Kidney (tissue), 22 donors: ENCODE measurements at places on chromosomes 13 and 19.
A peak's percentile ranks its signal among the peaks of the same experiment; 100 is the strongest.

DNA sequence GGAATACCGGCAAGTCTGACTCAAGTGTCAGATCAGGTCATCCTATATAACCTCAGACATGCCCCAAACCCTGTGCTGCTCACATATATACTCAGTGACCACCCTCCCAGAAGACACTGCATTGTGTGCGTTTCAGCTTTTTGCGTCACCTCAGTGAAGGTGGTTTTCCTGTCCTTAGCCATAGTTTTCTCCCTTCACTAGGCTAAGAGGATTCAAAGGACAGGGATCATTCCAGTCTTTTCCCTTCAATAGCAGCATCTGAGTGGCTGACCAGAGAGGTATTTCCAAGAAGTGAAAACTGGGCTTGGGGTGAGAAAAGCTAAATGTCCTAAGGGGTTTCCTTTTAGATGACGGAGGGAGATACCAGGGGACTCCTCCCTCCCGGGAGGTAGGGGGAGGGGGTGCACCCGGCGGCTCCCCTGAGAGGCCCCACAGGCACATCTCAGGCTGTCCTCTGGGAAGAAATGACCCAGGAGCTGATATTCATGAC, 12.7 kb upstream of the OR10H1 start:
- no peak for DNase-seq

GRCh38 chr13:26342898-26343297, 89.0 kb downstream of the CDK8 start:
- no peak for DNase-seq

DNA sequence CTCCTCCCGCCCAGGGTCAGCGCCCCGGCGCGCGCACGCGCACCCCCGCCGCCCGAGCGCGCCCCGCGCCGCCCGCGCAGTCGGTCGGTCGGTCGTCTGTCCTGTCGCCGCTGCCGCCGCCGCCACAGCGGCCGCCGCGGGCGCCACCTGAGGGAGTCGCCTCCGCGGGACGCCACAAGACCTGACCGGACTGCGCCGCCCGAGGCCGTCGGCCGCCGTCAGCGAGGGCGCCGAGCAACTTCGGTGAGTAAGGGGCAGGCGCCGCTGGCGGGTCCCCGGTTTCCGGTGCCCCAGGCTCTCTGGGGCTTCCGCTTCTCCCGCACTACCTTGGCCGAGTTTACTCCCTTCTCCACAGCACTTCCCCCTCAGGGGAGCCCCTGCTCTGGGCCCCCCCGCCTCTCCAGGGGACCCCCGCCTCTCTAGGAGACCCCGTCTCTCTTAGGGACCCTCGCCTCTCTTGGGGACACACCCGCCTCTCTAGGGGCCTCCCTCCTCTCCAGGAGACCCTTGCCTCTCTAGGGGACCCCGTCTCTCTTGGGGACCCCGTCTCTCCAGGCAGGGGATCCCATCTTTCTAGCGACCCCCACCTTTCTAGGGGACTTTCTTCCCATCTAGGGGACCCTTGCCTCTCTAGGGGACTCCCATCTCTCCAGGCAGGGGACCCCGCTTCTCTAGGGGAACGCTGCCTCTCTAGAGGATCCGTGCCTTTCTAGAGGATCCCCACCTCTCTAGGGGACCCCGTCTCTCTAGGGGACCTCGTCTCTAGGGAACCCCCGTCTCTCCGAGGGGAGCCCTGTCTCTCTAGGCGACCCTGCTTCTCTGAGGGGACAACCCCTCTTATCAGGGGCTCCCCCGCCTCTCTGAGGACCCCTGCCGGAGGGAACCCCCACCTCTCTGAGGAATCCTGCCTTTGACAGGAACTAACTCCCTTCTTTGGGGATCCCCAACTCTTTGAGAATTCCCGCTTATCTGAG, 19.3 kb upstream of the GATAD2A start:
- peak; percentile 80 for DNase-seq

DNA sequence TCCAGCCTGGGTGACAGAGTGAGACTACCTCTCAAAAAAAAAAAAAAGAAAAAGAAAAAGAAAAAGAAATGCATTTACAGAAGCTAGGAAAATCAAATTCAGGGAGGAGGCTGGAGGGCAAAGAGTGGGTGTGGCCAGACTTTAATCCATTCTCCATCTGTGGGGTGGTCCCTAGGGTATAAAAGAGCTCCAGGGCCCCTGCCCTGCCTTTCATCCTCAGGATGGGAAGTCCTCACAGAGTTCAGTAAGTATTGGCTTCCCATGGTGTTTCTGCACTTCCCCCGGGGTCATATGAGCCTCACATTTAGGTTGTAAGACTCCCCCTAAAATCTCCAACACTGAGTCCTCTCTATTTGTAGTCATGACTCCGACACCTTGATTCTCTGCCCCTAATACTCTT, 33.0 kb downstream of the DPRX start:
- DNase-seq = no peak

DNA sequence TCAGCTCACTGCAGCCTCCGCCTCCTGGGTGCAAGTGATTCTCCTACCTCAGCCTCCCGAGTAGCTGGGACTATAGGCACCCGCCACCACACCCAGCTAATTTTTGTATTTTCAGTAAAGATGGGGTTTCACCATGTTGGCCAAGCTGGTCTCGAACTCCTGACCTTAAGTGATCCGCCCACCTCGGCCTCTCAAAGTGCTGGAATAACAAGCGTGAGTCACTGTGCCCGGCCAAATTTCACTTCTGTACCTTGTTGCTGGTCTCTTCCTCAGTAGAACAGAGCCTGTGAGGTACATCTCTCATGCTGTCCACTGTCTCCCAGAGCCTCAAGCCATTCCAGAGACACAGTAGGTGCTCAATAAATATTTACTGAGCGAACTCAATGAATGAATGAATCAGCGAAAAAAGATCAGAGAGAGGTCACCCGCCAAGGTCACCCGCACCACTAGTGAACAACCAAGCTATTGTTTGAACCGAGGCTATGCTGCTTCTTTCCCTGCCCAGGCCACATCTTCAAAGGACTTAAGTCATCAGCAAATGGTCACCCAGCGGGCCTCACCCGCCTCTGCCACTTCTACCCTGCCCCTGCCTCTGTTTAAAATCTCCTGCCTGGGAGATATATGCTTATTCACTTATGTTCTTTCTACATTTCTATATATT, 9.3 kb downstream of the TMEM143 start:
- no peak for DNase-seq

DNA sequence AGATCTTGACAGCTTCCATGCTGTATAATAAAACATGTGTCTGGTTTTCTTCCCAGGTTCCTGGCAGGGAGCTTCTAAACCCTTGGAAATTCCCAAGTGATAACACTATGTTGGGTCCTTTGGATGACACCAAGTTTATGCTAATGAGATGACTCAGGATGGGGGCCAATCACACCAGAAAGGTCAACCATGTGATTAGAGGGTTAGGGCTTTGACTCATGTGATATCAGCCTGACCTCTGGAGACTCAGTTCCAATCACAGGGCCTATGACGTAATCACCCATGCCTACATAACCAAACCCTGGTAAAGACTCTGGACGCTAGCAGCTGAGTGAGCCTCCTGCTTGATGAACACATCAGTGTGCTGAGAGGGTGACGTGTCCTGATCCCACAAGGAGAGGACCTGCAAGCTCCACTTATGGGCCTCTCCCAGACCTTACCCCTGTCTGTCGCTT, 203.6 kb downstream of the DCLK1 start:
- DNase-seq = no peak

GRCh38 chr13:76466043-76466442, 420.2 kb downstream of the KCTD12 start:
- no peak for DNase-seq

- peak; percentile 79 for DNase-seq
Observed at GRCh38 chr19:29724746-29725145, 9.7 kb upstream of the C19orf12 start.

DNA sequence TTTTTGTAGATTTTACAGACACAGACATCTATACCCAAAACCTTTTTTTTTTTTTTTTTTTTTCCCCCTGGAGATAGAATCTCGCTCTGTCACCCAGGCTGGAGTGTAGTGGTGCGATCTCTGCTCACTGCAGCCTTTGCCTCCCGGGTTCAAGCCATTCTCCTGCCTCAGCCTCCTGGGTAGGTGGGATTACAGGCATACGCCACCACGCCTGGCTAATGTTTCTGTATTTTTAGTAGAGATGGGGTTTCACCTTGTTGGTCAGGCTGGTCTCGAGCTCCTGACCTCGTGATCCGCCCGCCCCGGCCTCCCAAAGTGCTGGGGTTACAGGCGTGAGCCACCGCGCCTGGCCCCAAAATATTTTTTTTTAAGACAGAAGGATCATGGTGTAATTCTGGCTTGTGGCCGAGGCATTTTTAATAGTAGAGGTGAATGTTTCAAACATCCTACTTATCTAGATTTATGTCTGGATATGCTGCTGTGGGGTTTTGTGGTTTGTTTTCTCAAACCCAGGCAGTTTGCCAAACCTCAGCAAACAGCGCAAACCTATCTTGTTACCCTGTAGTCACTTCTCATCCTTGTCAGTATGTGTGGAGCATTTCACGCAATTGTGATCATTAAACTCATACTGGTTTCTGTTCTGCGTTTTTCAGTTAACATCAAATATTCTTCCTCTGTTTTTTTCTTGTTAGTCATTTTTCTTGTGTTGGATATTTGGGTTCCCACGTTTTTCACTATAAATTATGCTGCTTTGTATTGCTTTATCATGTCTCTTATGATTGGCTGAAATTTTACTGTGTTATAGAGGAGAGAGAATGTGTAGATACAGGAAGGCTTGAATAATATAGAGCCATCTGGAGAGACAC, 36.2 kb upstream of the GARRE1 start:
- no peak for DNase-seq

- peak; percentile 17 for DNase-seq
Observed at GRCh38 chr13:103931885-103932284, 865.7 kb upstream of the SLC10A2 start.

- DNase-seq = peak; percentile 35
Observed at GRCh38 chr19:31269425-31270127, 79.7 kb downstream of the TSHZ3 start.
